ENCODE measurements at places on chromosomes 12 and 14.
A peak's percentile ranks its signal among the peaks of the same experiment; 100 is the strongest.

DNA sequence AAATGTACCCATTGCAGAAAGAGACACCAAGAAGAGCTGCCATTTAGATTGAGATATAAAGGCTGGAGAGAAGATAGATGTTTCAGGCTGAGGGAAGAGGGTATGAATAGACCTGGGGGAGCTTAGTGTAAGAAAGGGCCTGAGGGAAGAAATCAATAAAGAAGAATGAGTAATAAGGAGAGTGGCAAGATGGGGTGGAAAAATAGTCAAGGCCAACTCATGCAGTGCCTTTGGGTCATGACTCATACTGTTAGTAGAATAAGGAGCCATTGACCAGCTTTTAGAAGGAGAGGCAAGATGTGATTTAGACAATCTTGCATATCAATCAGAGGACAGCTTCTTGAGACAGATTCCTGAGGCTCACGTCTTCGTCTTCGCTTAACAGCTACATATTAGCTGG lies 287.5 kb downstream of the DUSP6 start:
- peak; percentile 63 for DNase-seq

- no peak for DNase-seq
These were observed 78.9 kb downstream of the STAB2 start for GRCh38 chr12:103665971-103666370.

- DNase-seq = no peak
These were observed 45.5 kb upstream of the EML1 start for GRCh38 chr14:99747582-99748330.

DNA sequence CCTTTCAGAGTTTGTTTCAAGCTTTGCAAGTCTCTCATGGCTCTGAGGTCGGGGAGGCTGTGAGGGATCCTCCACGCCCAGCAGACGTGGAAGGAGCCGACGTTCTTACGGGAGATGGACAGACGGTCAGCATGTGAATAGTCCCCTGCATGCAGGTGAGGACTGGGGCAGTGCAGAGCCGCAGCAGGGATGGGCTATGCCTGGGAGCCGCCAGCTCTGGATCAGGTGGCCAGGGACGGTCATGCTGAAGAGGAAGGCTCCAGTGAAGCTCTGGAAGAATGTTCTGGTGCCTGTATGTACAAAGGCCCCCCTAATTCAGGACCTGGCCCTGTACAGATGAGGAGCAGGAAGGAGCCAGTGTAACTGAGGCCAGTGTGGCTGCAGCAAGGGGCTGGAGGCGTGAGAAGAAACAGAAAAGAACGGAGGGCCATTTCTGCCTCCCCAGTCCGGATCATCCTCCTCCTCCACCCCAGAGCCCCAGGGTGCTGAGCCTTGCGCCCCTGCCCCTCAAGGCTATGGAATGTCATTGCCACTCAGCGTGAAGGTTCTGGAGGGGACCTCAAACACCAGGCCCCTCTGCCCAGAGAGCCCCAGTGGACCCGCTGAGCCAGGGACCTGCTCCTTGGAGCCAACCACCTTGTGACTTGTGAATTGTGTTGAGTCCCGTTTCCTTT lies 96.8 kb upstream of the DIO3 start:
- DNase-seq = no peak

DNA sequence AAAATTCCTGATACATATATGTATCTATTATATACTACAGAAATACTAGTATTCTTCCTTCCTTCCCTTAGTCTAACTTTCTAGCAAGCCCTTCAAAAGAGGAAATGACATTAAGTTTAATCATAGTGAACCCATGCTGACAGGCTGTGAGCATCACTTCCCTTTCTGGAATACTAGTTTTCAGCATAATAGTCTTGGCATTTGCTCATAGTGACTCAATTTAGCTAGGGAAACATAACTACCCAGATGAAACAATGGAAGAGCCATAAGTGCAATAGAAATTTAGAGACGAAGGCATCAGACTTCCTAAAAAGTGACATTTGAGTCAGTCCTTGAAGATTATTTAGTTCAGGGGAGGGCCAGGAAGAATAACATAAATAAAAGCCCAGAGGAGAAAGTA lies 184.5 kb upstream of the CRY1 start:
- peak; percentile 75 for DNase-seq
